Epithelial cell of proximal tubule (primary cell): ENCODE measurements at places on chromosomes 13 and 19.

DNA sequence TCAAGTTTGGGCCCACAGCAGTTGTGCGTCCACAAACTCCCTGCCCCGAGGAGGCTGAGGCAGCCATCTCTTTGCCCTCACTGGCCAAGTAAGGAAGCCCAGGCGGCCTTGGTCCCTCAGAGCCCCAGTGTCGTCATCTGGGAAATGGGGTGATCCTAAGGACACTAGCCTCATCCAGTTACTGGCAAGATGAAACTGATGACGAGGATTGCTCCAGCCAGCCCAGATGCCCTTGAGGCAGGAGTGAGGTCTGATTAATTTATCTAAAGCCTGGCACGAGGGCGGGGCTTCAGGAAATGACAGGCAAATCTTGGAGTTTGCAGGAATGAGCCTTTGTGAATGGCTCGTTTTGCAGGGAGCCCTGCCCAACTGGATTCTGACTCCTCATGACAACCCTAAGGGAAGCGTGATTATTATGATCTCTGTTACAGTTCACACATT is 5.6 kb downstream of the LIPE start:
- DNase-seq: no peak

GRCh38 chr19:42279902-42280814 is 11.1 kb downstream of the CIC start:
- no peak for DNase-seq

GRCh38 chr13:111577208-111577828 is 256.9 kb downstream of the TEX29 start:
- no peak for DNase-seq

DNA sequence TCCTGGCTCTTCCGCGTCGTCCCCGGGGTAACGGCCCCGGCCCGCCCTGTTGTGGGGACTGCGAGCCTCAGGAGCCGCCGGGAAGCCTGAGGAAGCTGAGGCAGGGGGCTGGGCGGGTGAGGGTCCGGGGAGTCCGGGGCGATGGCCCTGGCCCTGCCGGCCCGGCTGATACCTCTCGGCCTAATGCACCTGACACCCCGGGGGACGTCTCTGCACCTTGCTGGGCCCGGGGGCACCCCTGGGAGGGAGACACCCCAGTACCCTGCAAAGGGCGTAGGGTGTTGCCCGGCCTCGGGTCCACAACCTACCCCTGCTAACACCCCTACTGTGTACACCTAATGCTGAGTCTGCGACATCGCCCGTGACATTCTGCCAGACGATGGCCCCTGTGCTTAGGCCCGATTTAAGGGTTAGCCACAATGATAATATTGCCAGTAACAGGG is 410 bp downstream of the PIN1 start:
- no peak for DNase-seq

DNA sequence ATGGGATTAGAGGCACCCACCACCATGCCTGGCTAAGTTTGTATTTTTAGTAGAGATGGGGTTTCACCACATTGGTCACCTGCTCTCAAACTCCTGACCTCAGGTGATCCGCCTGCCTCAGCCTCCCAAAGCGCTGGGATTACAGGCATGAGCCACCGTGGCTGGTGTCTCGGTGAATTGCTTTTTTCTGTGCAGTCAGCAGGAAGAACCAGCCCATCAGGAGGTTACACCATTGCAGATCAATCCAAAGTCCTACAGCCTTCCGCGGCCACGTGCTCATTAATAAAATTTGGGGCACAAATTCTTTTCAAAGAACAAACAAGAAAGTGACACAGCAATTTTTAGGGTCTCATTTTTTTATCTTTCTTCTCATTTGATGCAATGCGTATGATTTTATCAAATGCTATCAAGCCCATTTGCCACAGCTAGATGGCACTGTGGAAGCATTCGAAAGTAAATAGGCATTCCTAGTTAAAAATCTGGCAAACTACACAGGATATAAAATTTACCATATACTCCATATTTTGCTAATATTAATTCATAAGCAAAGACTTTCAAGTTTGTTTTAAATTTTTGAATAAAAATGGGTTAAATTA is 54.4 kb upstream of the ZNF835 start:
- no peak for DNase-seq

DNA sequence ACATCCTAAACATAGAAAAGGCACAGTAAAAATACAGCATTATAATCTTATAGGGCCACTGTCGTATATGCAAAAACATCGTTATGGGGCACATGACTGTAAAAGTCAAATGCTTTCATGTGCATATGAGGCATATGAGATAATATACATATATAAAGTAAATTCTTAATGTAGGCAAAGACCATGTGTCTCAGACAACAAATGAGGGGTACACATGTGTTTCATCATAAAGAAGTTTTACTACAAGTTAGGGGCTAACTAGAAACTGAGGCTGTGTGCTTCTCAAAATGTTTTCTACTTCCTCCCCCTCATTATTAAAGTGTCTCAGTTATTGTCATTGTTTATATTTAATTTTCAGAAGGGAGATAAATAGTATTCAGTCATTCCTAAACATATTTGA is 309.6 kb downstream of the SHISA2 start:
- DNase-seq: no peak

- no peak for DNase-seq
These were observed 292.2 kb downstream of the MZT1 start for GRCh38 chr13:72435251-72435650.

- DNase-seq: no peak
These were observed 32.3 kb downstream of the TSSK6 start for GRCh38 chr19:19482809-19483596.

- DNase-seq: no peak
These were observed 29.0 kb upstream of the CEACAM21 start for GRCh38 chr19:41546961-41547360.

GRCh38 chr19:39533003-39533512 is 406 bp upstream of the EID2B start:
- no peak for DNase-seq

- DNase-seq: no peak
These were observed 764 bp downstream of the UPF1 start for GRCh38 chr19:18832306-18833140.

DNA sequence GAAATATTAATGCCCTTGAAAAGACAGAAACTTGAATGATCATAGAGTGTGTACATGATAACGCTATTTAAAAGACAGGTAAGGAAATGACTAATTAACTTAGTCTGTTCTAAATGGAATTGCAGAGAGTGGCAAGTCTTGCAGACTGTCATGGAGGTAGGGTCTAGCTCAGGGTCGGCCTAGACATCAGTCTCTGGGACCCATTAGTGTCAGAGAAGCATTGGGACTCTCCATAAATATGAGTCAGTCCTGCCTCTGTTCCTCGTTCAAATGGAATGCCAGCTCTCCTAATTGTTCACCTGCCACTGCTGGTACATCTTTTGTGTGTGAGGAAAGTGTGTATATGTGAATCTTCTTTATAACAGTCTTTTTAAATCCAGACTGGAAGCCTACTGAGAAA is 28.0 kb downstream of the PCDH20 start:
- DNase-seq: no peak

DNA sequence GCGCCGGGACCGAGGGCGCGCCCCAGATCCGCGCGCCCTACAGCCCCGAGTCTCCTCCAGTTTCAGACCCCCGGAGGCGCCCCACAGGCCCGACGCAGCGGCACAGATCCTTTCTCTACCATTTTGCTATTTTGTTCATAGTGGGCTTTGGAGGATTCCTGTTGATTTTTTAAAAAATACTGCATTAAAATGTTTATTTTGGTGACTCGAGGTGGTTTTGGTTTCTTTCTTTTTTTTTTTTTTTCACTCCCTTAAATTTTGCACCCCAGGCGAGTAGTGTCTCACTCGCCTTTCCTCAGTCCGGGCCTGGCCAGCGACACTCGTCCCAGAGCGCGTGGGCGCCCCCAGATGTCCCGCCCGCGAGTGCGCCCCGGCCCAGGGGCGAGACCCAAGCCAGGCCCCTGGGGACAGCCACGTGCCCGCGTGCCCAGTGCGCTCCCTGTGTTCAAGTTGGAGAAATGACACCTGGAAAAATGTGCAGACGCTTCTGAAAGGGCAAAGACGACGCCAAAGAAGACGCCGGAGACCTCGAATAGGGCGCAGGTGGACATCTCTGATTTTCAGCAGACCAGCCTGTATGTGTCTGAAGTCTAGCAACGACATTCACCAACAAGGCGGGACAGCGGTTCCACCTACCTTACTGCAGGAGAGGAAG is 471 bp upstream of the INSR start:
- no peak for DNase-seq
